ENCODE measurements at places on chromosomes 2 and 18.

DNA sequence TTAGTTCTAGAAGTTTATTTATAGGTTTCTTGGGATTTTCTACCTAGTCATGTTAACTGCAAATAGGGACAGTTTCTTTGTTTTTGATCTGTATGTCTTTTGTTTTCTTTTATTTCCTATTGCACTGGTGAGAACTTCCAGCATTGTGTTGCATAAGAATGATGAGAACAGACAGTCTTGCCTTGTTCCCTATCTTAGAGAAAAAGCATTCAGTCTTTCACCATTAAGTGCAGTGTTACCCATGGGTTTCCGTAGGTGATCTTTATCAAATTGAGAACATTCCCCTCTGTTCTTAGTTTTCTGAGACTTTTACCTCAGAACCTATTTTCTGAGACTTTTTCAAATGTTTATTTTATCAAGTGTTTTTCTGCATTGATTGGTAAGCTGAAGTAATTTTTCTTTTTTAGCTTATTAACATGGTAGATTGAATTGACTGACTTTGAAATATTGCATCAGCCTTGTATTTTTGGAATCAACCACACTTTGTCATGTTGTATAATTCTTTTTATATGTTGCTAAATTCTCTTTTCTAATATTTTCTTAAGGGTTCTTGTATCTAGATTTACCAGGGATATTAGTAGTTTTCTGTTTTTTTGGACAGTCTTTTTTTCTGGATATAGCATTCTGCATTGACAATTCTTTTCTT is 17.2 kb downstream of the MFSD6 start:
- DNase-seq, result no peak

GRCh38 chr2:216735086-216735485 is 39.7 kb upstream of the IGFBP5 start:
- peak; percentile 54 for DNase-seq

DNA sequence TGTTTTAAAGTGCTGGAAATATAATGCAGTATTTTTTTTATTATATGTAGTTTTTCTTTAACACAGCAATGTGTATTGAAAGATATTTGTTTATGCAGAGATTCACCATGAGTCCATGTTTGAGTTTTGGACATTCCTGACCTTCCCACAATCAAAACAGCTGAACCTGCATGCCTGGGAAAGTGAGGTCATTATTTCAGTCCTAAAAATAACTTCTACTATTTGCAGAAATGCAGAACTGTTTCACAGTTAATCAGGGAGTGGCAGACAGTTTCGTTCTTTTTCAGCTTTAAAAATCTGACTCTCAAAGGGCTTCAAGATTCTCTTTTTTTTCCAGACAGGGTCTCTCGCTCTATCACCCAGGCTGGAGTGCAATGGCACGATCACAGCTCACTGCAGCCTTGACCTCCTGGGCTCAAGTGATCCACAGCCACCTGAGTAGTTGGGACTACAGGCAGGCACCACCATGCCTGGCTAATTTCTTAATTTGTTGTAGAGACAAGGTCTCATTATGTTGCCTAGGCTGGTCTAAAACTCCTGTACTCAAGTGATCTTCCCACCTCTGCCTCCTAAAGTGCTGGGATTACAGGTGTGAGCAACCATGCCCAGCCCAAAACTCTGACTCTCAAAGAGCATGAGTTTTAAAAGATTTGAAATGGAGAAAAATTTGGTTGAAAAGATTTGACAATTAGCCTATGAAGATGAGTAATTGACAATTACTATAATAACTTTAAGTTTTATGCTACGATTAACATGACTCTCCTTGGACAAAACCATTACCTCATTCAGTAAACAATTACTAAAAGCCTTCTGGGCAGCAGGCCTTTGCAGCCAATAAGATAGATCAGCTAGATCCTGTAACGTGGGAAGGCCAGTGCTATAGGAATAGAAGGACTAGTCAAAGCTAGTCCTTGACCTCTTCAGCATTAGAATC is 5.0 kb upstream of the MYL12B start:
- DNase-seq, result peak; percentile 40

GRCh38 chr2:24513281-24514071 is 22.4 kb downstream of the NCOA1 start:
- DNase-seq, result peak; percentile 46

GRCh38 chr2:102282678-102283091 is 28.7 kb upstream of the IL1RL1 start:
- peak; percentile 12 for DNase-seq

GRCh38 chr2:189533288-189534035 is 47.1 kb downstream of the SLC40A1 start:
- no peak for DNase-seq

DNA sequence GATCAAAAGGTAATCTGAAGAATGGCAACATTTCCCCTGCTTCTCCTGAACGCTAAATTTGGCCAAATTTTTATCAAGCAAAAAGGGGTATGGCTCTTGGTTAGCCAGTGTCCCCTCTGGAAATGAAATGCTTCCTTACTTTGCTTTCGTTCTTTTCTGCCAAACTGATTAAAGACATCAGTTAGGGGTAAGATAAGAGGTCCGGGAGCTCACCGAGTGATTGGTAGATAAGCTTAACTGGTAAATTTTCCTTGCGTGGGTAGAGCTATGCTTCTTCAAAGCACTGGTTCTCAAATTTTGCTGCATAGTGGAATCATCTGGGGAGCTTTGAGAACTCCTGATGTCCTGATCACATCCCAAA is 62.7 kb upstream of the MAPRE2 start:
- no peak for DNase-seq

DNA sequence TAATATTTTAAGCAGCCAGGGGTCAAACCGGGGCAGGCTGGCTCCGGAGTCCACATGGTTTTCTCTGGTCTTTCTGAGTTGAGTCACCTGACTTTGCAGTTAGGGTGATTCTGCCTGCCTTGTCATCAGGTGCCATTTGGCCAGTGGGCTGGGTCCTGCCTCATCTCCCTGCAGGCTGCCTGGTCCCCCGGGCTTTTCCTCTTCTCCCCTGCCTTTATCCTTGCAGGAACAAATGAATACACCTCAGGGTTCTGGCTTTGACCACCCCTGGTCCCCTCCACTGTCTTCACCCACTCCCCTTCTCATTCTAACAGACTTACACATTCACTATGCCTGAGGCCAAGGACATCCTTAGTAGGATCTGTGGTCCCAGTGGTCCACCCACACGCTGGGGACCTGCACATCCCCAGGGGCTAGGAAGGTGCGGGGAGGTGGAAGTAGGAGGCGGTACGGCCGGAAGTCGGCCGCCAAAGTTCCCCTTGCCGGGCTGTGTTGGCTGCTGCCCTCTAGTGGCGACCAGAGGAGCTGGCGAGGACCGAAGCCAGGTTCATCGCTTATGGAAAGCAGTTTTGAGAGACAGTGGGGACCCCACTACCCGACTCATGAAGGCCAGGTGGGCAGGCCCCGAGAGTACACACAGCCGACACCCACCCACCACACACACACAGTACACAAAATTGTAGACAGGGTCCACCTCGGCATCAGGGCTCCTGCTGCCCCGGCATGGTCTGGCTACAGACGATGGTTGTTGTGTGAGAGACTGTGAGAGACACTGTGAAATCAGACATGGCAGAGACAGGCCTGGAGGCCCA is 6.3 kb upstream of the TEX261 start:
- peak; percentile 61 for DNase-seq

DNA sequence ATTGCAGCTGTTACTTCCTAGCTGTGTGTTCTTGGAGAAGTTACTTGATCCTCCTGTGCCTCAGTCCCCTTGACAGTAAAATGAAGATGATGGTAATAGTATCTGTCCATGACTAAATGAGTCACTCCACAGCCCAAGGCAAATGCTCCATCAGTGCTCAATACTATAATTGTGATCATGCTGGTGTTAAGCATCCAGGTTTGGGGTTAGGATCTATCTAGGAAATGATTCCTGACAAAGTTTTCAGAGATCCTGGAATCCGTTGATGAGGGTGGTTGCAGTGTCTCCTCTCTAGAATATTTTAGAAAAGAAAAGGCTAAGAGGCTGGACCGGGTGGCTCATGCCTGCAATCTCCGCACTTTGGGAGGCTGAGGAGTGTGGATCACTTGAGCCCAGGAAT is 2.7 kb upstream of the PRELID3A start:
- no peak for DNase-seq

DNA sequence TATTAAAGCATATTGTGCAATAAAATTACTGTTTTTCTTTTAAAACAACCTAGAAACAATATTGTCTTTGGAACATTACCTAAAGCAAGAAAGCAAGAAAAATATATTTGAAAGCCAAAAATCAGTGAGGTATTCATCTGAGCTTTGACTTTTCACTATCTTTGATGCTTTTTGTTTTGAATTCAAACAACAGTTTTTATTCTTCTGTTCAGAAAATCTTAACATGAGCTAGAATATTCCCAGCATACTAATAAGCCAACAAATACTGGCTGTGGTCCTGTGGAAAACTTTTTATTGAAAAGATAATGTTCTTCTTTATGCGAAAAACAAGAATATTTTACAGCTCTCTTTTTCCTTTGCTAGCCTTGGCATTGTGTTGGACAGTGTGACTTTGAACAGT is 19.8 kb downstream of the FAM171B start:
- DNase-seq, result no peak

GRCh38 chr2:85737481-85737880 is 16.3 kb upstream of the ATOH8 start:
- peak; percentile 96 for DNase-seq

DNA sequence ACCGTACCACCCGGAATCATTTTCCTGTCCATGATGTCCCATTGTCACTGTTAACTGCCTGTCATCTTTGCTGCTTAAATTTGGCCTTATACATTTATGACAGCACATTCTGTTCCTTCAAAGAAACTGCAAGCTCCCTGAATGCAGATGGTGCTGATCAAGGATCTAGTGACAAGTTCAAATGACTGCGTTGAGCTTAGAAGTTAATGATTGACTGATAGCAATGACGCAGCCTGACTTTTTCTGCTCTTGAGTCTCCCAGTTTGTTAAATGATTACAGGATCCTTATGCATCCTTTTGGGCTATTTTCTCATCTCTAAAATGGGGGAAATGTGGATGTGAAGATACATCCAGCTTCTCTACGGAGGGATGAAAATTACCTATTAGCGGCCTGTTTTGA is 159.0 kb downstream of the DCC start:
- DNase-seq, result no peak

DNA sequence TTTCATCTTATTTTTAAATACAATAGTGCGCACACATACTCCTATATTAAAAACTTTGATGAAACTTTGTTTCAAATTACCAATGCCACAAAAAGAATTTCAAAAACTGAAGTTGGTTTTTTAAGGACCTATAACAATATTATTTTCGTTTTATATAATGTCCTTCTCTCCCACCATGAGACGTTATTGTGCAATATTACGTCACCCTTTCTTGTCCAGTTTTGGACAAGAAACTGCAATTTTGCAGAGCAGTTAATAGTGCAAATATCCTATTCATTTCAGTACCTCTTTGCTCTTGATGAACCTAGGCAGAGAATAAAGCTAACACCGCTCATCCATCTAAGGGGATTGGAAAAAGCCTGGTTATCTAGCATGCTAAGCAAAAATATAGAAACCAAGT is 9.7 kb upstream of the ZNF516 start:
- DNase-seq, result no peak

DNA sequence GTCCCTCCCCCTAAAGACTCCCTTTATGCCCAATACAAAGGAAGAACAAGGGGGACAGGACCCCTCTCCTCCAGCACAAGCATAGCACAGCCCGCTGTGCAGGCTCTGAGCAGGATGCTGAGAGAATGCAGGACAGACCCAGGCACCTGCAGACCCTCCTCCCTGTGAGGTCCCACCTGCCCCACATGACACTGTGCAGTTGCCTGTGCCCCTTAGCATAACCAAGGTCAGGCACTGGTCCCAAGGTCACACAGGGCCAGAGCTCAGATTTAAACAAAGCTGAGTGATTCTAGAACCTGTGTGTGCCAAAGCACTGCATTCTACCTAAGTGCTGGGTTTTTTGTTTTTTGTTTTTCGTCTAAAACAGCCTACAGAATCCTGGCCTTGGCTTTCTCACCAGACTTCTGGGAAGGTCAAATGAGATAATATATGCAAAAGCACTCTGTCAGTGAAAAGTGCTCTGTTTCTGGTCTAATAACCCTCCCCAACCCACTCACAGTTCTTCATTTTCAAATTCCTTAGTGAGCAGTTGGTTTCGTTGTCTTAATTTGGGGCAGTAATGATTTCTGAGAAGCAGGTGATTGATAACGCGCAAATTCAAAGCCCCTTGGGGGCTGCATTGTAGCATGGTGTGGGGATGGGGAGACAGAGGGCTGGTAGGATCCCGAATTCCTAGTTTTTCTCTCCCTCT is 125.7 kb downstream of the KCTD1 start:
- DNase-seq, result no peak

DNA sequence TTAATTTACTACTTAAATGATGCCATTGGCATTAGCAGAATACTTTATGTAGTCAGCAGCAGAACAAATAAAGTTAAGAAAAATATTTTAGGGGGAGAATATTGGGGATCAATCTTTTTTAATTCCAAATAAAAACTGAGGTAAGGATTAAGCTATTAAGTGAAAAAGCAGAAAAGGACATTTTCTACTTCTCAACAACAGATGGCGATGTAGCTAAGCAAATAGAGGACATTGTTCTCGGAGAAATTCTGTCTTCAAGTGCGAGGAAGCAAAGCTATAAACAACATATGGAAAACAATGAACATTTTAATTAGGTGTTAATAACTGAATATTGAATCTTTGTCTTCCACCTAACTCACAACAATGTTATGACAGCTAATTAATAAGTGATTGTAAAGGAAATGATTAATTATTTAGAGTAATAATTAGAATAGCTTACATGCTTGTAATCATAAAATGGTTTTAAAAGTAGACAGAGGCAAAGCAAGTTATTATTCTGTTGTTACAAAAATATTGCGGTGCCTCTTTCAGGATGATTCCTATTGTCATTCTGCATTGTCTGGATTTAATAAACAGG is 32.9 kb upstream of the CCDC93 start:
- DNase-seq, result peak; percentile 67

DNA sequence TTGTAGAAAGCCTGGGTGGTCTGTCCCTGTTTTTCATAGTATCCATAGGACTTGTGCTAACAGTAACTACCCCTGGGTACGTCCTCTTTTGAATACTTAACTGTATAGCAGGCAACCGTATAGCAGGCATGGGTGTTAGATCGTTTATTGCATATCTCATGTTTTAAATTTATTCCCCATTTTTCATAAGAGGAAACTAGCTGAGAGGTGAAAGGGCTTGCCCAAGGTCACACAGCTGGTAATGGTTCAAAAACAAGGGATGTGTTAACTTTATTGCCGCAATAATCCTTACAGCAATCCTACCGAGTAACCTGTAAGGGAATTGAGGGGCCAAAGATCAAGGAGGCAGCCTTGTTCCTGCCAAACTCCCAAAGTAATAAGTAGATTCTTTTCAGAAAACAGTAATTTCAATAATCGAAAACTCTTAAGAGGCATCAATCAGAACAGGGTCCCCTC is 990 bp upstream of the MGAT4A start:
- DNase-seq, result no peak

- DNase-seq, result no peak
These were observed 18.0 kb downstream of the COLEC11 start for GRCh38 chr2:3612639-3613523.

GRCh38 chr2:129443235-129443864 is 536.1 kb upstream of the RAB6C start:
- peak; percentile 2 for DNase-seq
